SJSA1 (cell line): ENCODE measurements at places on chromosomes 2 and 18. TPM values are rescaled to one million over a fixed set of nuclear protein-coding genes. Genes with fewer than 3 reads are reported as not detected.

ZNF892 gene
- 1.9 TPM in 2 replicates for total RNA-seq

HAUS1 gene
- total RNA-seq = 86.3 and 97.4 TPM in 2 replicates

DNA sequence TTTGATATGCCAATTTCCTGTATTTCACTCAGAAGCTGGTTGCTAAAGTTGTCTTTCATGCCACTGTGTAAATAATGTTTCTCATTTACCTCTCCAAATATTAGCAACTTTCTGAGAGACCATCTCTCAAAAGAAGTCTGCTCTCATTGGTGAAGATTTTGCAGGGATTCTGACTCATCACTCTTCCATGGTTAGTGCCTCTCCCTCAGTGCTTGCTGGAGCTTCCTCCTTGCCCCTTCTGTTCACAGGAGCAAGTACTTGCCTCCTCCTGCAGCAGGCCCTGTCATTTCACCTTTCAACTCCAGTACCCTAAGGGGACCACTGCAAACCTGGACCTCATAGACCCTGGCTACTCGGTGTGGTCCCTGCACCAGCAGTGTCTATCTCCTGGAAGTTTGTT is 168.8 kb downstream of the ZNF385B start:
- DNase-seq = no peak

- no peak for DNase-seq
These were observed 11.9 kb downstream of the ADCYAP1 start for GRCh38 chr18:916562-916961.

DNA sequence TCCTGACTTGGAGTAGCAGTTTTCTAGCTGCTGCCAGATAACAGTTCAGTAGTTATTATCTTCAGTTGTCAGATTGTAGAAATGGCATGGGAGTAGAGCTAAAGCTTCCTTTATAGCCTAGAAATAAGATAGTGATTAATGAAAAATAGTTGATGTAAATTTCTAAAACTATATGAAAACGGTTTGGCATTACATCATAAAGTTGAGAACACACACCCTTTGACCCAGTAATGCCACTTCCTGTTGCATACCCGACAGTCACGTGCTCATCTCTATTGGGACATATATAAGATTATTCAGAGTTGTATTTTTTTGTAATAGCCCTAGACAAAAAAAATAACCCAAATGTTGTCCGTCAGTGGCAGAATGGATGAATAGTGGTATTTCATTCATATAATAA is 39.4 kb upstream of the ASB1 start:
- no peak for DNase-seq

DNA sequence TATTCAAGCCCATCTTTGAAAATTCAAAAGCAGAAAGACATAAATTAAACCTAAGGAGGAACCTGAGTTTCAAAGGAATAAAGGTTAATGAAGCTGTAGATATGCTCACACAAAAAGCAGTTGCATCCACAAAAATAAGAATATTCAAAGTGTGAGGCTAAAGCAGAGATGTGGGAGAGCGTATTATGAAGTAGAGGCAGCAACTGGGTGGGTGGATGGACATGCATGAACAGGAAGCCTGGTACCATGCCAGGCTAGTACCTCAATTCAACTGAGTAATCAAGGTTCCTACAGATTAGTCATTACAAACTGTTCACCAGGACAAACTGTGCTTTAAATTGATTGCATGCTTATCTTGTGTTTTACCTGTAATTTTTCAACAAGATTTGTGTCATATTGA is 330.0 kb upstream of the PKDCC start:
- DNase-seq = no peak

- DNase-seq = peak; percentile 24
These were observed 49.4 kb downstream of the SLC66A2 start for GRCh38 chr18:79902075-79902474.

- DNase-seq = peak; percentile 42
These were observed 60.1 kb upstream of the YWHAQ start for GRCh38 chr2:9690716-9691498.

GRCh38 chr2:129896226-129897100 is 83.0 kb upstream of the RAB6C start:
- no peak for DNase-seq

DNA sequence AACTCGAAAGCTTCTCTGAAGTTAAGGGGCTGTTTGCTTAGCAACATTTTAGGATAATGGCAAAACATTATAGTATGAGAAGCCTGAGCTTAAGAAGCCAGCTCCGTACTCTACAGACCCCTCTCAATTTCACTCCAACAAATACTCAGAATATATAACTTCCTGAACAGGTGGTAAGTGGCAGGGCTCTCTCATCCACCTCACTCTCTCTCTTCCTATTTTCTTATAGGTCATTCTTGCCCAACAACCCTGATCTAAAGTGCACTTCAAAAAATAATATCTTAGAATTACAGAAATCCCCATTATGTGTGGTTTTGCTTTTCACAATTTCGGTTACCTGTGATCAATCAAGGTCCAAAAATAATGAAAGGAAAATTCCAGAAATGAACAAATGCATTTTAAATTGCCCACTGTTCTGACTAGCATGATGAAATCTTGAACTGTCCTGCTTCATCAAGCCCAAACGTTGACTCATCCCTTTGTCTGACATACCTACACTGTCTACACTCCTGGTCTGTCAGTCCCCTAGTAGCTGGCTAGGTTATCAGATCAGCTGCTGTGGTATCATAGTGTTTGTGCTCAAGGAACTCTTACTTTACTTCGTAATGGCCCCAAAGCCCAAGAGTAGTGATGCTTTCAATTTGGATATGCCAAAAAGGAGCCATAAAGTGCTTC is 122.8 kb upstream of the COL5A2 start:
- DNase-seq = no peak

GRCh38 chr2:213189001-213189899 is 37.8 kb upstream of the IKZF2 start:
- peak; percentile 63 for DNase-seq

- no peak for DNase-seq
These were observed 146.0 kb upstream of the SOX11 start for GRCh38 chr2:5546181-5546580.

GRCh38 chr2:18104595-18105224 is 226.2 kb downstream of the KCNS3 start:
- no peak for DNase-seq

DNA sequence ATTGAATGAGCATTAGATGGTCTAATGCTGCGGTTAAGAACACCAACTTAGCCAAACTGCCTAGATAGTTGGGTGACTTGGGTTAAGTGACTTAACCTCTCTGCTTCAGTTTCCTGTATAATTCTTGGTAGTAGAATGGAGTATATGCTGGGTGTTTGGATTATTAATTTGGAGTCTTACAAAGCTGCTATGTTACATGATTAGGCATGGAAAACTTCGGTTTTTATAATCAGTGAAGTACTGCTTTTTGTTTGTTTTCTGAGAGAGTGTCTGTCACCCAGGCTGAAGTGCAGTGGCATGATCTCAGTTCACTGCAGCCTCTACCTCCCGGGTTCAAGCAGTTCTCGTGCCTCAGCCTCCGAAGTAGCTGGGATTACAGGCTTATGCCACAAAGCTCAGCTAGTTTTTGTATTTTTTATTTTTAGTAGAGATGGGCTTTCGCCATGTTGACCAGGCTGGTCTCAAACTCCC is 4.5 kb downstream of the RPL37A start:
- no peak for DNase-seq
